GM03348 (cell line): ENCODE measurements at places on chromosomes 4 and X.

DNA sequence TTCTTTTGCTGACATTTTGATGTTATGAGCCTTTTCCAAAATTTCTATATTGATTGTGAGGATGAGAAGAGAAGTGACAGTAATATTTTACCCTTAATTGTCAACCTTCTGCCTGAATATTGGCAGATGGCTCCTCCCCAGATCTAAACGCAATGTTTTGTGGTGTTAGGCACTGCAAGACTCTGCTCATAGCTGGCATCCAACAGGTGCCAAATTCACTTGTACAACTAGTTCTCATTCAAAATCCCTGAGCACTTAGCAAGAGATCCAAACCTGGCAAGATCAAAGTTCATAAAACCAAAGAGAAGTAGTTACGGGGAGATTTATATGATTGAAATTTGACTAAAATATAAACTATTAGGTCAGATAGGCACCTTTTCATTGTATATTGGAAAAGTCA lies 901.7 kb upstream of the INTU start:
- no peak for DNase-seq

DNA sequence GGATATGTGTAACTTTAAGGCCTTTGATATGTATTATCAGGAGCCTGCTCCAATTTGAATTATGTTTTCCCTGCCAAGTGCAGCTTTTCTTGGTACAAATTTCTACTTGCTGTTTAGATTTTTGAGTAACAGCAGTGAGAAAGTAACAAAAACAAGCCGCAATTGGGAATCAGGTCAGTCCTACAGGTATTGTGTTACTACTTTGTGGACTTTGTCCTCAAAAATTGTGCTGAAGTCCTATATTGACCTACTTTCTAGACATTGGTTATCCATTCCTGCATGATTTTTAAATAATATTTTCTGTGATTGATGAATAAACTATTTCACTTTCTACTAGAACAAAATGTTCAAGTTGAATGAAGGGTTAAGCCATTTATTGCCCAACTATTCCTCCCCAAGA lies 5.7 kb downstream of the CDKN2AIP start:
- DNase-seq: no peak

DNA sequence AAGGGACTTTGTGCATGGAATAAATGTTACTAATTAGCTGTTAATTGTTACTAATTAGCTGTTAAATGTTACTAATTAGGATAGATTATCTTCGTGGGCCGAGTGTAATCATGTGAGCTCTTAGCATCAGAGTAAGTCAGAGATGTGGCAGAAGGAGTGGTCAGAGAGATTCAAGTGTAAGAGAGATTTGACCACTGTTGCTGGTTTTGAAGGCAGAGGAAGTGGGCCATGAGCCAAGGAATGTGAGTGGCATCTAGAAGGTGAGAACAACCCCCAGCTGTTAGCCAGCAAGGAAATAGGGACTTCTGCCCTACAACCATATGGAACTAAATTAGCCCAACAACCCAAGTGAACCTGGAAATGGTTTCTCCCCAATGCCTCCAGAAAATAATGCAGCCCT lies 28.2 kb downstream of the ODAPH start:
- no peak for DNase-seq

DNA sequence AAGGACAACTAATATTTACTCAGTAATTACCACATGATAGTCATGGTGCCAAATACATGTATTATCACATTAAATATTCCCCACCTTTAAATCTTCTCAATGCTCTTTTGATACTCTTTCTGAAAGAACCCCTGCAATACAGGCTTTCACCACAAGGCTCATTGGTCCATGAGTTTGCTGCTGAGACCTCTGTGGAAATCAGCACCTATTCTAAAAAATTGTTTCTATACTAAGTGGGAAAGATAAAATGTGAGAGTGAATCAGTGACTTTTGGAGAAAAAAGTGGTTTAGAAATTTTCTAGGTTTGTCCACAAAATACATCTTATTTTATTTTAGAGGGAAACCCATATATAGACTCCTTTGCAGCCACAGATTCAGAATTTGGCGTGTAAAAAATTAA lies 257.3 kb downstream of the ZIC3 start:
- DNase-seq: no peak

DNA sequence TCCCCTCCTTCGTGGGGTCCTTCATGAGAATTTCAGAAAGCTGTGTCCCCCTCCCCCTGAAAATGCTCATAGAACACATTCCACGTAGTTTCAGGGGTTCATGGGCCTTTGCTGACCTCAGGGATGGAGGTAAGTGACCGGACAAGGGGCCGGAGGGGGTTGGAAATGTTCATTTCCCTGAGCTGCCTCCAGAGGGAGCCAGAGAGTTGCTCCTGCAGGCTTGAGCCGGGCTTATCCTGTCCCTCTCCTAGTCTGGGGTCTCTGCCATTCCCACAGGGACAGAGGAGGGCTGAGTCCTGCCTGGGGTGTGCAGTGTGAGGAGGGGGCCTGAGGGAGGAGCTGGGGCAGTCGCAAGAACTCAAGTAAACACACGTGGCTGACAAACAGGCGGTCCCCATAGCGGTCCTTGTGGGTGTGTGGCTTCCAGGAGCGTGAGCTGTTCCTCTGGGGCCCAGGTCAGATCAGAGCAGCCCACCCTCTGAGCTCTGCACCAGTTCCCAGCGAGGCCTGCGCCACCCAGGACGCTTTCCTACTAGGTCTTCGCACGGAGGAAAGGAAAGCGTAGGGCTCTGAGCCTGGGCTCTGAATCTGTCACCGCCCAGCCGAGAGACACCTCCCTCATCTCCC lies 62.5 kb downstream of the WFS1 start:
- DNase-seq: peak; percentile 83

GRCh38 chrX:6299724-6300123 lies 71.1 kb upstream of the NLGN4X start:
- DNase-seq: no peak

GRCh38 chr4:141080668-141081067 lies 52.6 kb downstream of the RNF150 start:
- no peak for DNase-seq

GRCh38 chr4:147765121-147765529 lies 33.2 kb downstream of the ARHGAP10 start:
- no peak for DNase-seq

- DNase-seq: peak; percentile 14
These were observed 99.5 kb upstream of the FAM9B start for GRCh38 chrX:9133426-9133825.

- no peak for DNase-seq
These were observed 277.4 kb downstream of the PAPSS1 start for GRCh38 chr4:107442538-107443111.

DNA sequence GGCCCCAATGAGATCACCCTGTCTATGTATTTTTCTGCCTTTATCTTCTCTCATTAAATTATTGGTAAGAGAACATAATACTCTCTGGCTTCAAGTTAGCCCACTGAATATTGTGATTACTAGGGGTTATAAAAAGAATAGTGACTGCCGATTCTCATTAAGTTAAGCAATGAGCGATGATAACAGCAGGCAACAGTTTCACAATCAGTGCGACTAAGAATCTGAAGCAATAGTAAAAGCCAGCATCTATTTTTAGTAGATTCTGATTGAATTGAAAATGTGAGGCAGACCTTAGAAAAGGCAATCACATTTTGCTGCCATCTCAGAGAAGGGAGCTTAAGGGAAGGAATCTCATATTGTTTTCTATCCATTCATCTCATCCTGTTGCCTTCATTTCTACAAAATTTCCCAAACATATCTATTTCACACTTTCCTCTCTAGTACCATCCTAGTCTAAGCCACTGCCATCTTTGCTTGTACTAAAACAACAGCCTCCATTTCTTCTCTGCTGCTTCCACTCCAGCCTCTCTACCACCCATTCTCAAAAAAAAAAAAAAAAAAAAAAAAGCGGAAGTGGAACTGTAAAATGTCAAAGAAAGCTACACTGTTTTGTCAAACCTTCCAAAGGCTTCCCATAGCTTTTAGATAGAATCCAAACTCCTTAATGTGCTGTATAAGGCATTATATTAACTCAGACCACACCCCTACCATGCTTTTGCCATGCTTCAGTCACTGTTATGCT lies 17.4 kb downstream of the GABRA4 start:
- DNase-seq: no peak

DNA sequence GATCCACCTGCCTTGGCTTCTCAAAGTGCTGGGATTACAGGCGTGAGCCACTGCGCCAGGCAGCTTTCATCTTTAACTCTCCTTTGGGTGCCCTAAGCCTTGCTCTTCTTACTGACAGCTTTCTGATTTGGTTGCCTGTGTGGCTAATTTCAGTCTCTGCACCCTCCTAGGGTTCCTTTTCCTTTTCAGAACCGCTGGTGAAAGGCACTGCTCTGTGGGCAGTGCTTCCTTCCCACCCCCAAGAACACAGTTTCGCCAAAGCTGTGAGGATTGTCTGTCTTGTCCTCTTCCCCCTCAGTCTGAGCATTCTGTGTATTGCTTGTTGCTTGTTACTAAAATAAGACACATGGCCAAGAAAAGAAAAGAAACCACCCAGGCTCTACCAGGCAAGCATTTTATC lies 101.4 kb upstream of the FRMPD3 start:
- no peak for DNase-seq

DNA sequence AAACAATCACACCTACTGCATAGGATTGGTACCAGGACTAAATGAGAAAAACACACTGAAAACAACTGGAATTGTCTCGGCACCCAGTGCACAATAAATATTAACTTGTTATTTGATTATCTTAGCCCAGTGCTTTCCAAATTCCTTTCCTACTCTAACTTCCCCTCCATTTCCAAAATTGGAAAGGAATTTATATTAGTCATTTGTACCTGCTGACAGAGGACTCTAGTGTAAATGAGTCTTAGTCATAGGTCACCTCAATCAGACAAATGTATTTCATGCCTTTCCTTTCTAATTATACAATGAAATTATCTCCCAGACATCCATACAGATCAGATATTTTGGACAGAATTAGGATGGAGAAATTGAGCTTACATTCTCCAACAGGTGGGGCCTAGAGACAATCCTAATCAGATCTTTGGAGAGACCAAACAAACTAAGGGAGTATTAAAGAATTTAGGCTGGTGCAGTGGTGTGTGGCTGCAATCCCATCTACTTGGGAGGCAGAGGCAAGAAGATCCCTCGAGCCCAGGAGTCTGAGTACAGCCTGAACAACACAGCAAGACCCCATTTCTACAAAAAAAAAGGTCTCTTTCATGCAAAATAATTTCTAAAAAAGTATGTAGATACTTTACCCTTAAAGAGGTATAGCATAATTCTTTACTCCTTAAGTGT lies 10.1 kb downstream of the SH3D19 start:
- DNase-seq: peak; percentile 32

GRCh38 chr4:42078184-42078801 lies 74.2 kb downstream of the BEND4 start:
- no peak for DNase-seq

DNA sequence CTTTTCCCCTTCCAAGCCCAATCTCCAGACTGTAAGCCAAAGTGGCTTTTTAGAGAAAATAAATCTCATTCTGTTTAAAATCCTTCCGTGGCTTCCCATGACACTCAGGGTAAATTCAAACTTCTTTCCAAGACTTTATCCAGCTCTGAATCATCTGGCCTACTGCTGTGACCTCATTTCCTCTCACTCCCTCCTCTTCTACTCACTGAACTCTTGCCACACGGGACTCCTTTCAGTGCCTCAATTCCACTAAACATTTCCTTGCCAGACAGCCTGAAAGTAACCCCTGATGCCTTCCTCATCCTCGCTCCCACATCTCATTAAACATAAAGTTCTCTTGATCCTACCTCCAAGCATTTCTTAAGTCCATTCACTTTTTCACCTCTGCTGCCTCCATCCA lies 27.8 kb upstream of the RNF128 start:
- peak; percentile 23 for DNase-seq

DNA sequence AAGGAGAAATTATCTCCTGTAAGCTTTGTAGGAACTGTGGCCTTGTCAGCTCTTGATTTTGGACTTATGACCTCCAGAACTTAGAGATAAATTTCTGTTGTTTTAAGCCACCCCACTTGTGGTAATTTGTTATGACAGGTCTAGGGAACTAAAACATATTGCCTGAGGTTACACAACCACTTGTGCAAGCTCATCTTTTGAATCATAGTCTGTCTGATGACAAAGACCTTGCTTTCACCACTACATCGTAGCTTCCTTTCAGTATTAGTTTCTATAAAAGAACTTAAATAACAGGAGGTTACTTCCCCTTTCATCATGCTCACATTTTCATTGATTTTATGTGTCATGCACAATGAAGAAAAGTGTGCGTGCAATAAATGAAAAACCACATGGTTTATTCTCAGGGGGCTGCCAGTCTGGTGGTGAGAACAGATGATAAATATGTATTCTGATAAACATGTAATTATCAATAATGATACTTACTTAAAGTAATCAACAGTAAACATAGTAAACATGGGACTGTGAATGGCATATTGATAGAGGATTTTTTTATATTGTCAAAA lies 690.0 kb upstream of the HS3ST1 start:
- no peak for DNase-seq

DNA sequence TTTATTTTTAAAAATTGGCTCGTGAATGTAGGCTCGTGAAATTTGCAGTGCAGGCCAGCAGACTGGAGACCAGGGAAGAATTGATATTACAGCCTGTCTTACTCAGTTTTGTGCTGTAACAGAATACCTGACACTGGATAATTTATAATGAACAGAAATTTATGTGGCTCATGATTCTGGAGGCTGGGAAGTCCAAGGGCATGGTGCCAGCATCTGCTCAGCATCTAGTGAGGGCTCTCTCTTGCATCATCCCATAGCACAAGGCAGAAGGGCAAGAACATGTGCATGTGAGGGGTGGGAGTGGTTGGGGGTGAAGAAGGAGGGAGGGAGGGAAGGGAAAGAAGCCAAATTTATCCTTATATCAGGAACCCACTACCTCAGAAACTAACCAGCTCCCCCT lies 13.7 kb upstream of the CLTRN start:
- no peak for DNase-seq

GRCh38 chr4:123505095-123506010 lies 108.8 kb downstream of the SPRY1 start:
- peak; percentile 59 for DNase-seq

GRCh38 chr4:804804-805203 lies 21.1 kb downstream of the CPLX1 start:
- no peak for DNase-seq

DNA sequence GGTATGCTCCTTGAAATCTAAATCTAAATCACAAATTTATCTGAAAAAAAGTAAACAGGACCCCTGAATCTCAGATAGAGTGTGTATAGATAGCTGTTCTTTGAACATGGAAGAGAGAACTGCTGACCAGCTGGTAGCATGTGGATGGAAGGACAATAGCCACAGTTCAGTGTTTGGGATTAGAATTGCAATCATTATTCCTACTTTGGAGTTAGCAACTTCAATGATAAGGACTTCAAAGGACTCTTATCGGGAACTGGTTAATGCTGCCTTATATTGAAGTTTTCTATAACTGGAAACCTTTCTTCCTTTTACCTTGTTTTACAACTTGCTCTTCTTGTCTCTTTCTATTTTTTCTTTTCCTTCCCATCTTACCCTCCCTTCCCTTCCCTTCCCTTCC lies 5.0 kb downstream of the AFM start:
- DNase-seq: no peak

GRCh38 chrX:97452283-97452682 lies 568.6 kb downstream of the RPA4 start:
- no peak for DNase-seq

- peak; percentile 82 for DNase-seq
These were observed 24.7 kb downstream of the SEC24D start for GRCh38 chr4:118810991-118811764.
